Stimulated activated CD4-positive, alpha-beta T cell treated with anti-CD3 and anti-CD28 coated beads, Interleukin-4, amount 100 ng/mL, for 24 hours (primary cell): ENCODE measurements at places on chromosomes 12 and 14.

GRCh38 chr12:25186038-25186787, 8.7 kb downstream of the DNAI7 start:
- no peak for DNase-seq

DNA sequence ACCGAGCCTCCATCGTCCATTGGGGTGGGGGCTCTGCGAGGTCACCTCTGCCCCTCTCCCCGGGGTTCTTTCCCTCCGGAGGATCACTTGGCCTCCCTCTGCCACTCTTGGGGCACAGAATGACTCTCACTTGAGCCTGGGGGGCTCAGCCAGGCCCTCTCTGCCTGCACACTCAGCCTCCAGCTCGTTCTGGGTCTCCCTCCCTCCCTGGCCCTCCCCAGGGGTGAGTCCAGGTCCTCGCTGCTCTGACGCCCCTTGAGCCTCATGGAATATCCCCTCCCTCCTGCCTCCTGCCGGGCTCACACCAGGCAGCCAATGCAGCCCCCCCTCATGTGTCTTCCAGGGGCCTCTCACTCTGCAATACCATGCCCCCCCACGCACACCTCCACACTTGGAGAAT, 17.7 kb upstream of the SFSWAP start:
- no peak for DNase-seq

GRCh38 chr12:131367983-131368667, 342.8 kb upstream of the SFSWAP start:
- DNase-seq = no peak

GRCh38 chr12:43462080-43462479, 89.9 kb downstream of the ADAMTS20 start:
- no peak for DNase-seq

DNA sequence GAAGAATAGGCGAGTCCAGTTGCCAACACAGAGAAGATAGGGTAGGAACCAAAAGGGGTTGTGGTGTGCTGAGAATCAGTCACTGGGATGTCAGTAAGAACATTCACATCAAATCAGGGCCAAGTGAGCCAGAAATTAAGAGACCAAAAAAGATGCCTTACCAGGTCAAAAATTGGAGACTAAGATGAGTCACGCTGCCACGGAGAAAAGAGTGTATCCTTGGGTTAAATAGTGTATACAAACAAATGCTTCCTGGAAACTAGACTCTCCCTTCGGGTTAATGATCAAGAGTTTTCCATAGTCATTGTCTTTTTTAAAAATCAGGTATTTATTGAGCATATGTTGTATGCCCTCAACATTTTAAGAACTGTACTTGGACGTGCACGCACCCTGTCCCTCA, 45.2 kb upstream of the BAZ1A start:
- DNase-seq = no peak

GRCh38 chr12:112381406-112381882, 787 bp downstream of the HECTD4 start:
- DNase-seq = peak; percentile 15

GRCh38 chr14:25406818-25407217, 356.9 kb upstream of the STXBP6 start:
- DNase-seq = no peak

DNA sequence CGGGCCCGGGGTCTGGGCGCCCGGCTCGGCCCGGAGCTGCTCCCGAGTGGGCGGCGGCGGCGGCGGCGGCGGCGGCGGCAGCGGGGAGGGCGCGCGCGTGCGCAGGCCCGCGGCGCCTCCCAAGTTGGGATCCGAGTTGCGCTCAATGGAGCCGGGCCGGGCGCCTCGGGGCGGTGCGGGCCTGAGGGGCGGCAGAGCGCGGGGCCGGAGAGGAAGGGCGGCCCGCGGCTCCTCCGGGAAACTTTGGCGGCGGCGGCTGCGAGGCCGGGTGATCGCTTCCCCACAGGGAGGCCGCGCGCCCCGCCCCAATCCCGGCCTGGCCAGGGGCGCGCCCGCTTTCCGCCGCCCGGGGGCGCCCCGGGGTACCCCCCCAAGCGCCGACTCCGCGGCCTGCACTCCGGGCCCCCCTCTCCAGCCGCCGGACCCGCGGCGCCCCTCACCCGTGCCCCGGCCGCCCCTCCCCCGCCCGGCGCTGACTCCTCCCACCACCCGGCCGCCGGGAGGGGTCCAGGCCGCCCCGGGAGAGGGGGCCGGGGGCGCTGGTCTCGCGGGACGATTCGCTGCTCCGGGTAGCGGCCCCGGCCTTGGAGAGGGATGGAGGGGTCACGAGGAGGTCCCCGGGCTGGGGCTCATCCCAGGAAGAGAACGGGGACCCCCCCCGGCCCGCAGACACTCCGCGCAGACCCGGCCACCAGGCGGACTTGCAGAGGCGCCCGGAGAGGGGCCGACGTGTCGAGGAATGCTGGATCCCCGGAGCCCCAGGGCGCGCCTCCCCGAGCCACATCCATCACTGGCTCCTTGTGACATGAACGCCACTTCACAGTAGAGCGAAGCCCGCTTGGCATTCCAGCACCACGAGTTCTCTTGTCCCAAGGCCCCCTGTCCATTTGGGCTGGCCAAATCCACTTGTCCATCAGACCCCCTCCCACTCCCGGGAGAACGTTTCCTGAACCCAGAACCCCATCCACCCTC, at the start of gene RILPL1:
Gene RILPL1, minus strand, starts transcription at position 48 of the 972 bp plus-strand sequence. CDS start 237 bp downstream, outside the sequence.
- peak; percentile 33 for DNase-seq

- DNase-seq = no peak
Measured at GRCh38 chr12:114976959-114977358, 293.0 kb upstream of the TBX3 start.

DNA sequence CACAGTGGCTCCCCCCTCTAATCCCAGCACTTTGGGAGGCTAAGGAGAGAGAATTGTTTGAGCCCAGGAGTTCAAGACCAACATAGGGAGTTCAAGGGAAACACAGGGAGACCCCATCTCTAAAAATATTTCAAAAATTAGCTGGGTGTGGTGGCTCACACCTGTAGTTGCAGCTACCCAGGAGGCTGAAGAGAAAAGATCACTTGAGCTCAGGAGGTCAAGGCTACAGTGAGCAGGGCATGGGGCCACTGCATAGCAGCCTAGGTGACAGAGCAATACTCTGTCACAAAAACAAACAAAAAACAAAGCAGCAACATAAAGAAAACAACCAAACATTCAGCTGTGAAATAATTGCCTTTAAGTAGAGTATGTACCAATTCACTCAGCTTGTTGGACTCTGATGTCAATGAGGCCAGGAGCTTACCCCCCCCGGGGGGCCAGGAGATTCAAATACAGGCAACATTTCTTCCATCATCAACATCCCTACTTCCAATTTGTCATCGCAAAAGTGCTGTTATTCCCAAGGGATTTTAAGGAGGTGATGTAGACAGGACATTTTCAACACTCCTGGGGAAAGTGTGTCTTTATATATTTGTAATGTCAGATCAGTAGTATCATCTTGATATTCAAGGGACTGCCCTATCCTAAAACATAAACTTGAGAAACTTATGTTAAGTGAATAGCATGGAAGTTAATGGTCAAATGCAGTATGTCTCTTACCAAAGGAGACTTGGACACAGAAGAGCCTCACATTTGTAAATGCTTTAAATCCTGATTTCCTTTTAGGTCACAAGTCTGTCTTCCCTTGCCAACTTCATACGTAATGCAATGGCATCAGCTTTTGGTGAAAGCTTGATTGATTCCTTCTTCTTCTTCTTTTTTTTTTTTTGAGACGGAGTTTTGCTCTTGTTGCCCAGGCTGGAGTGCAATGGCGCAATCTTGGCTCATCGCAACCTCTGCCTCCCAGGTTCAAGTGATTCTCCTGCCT, 40.6 kb upstream of the AEBP2 start:
- DNase-seq = no peak

- DNase-seq = no peak
Measured at GRCh38 chr12:26264215-26264838, 69.0 kb downstream of the SSPN start.

GRCh38 chr14:77104393-77104792, 6.3 kb downstream of the CIPC start:
- no peak for DNase-seq

- no peak for DNase-seq
Measured at GRCh38 chr12:53051058-53051880, 1.4 kb downstream of the TNS2 start.
